ENCODE measurements at places on chromosomes 1 and 21. TPM values are rescaled to one million over a fixed set of nuclear protein-coding genes. Genes with fewer than 3 reads are reported as not detected.

DNA sequence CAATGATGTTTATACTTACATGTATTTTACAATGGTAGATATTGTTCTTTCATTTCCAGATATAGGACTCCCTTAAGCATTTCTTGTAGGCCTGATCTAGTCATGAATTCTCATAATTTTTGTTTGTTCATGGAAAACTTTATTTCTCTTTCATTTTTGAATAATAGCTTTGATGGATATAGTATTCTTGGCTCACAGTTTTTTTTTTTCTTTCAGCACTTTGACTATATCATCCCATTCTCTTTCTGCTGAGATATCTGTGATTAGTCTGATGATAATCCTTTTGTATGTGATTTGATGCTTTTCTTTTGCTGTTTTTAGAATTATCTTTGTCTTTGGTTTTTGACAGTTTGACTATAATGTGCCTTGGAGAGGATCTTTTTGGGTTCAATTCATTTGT is 24.1 kb upstream of the CHODL start:
- no peaks in the 10 kb centered on the region for H3K36me3 ChIP-seq
- H3K27me3 ChIP-seq = no peaks in the 10 kb centered on the region
- no peak overlapping the region for H3K27ac ChIP-seq
- no peak overlapping the region for H3K4me3 ChIP-seq
- no peak for DNase-seq
- H3K4me1 ChIP-seq = no peaks in the 10 kb centered on the region

- no peak overlapping the region for H3K27ac ChIP-seq
- no peaks in the 10 kb centered on the region for H3K36me3 ChIP-seq
Measured at GRCh38 chr1:10915594-10915993, 96.9 kb upstream of the TARDBP start.

- no peaks in the 10 kb centered on the region for H3K4me1 ChIP-seq
- no peak overlapping the region for H3K27ac ChIP-seq
- no peak for DNase-seq
- no peak overlapping the region for H3K4me3 ChIP-seq
- no peaks in the 10 kb centered on the region for H3K36me3 ChIP-seq
- H3K27me3 ChIP-seq = no peaks in the 10 kb centered on the region
Measured at GRCh38 chr1:107443027-107443426, 302.2 kb downstream of the NTNG1 start.

Gene MAP3K7CL
- total RNA-seq = 8.2 TPM

- H3K27me3 ChIP-seq = no peaks in the 10 kb centered on the region
- no peak overlapping the region for H3K4me3 ChIP-seq
- H3K4me1 ChIP-seq = peaks cover 7% of the 10 kb centered on the region
- DNase-seq = no peak
- no peak overlapping the region for H3K27ac ChIP-seq
Measured at GRCh38 chr1:77757603-77758002, 2.0 kb downstream of the USP33 start.

GRCh38 chr1:19754482-19754881 is 45.2 kb downstream of the TMCO4 start:
- DNase-seq = peak; percentile 36
- no peaks in the 10 kb centered on the region for H3K36me3 ChIP-seq
- H3K4me3 ChIP-seq = no peak overlapping the region
- no peaks in the 10 kb centered on the region for H3K4me1 ChIP-seq

- 0 out of 2 replicates have a peak, but pooled peaks cover 2% of the 10 kb centered on the region for H3K27me3 ChIP-seq
- H3K4me1 ChIP-seq = no peaks in the 10 kb centered on the region
- DNase-seq = no peak
Measured at GRCh38 chr21:32884062-32884461, 112.5 kb upstream of the PAXBP1 start.

DNA sequence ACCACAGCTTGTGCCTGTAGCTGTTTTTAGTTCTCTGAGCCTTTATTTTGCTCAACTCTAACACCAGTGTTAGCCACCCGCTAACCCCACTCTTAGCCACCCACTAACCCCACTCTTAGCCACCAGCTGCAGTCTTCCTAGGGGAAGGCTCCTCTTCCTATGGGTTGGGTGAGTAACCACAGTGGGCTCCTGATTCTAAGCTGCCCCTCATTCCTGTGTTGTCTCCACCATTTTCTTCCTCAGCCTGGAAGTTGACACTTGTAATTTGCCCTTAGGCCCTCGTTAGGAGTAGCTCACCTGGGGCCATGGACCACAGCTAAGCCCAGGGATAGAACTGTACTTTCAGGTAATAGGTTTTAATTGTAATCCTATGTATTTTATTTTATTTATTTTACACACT is 782.9 kb upstream of the TPTE start:
- no peaks in the 10 kb centered on the region for H3K36me3 ChIP-seq
- H3K4me3 ChIP-seq = no peak overlapping the region
- DNase-seq = no peak

Gene ZBTB48
- 22.5 TPM for total RNA-seq

- no peaks in the 10 kb centered on the region for H3K4me1 ChIP-seq
- H3K36me3 ChIP-seq = no peaks in the 10 kb centered on the region
- H3K4me3 ChIP-seq = no peak overlapping the region
- H3K27ac ChIP-seq = no peak overlapping the region
- no peaks in the 10 kb centered on the region for H3K27me3 ChIP-seq
Measured at GRCh38 chr1:64891448-64891825, 74.9 kb downstream of the JAK1 start.

GRCh38 chr1:5733596-5733995 is 258.6 kb downstream of the NPHP4 start:
- H3K27ac ChIP-seq = no peak overlapping the region
- H3K36me3 ChIP-seq = no peaks in the 10 kb centered on the region
- DNase-seq = peak; percentile 21
- H3K4me3 ChIP-seq = no peak overlapping the region
- H3K4me1 ChIP-seq = peaks cover 24% of the 10 kb centered on the region
- H3K27me3 ChIP-seq = no peaks in the 10 kb centered on the region

Gene DNAJC16
- 17.2 TPM for total RNA-seq

- peak; percentile 57 for DNase-seq
- H3K36me3 ChIP-seq = no peaks in the 10 kb centered on the region
- H3K4me1 ChIP-seq = peaks cover 5% of the 10 kb centered on the region
Measured at GRCh38 chr1:28437924-28438699, 67.7 kb upstream of the RCC1 start.

Gene UTS2
- total RNA-seq = 10.8 TPM

Gene ZNF697
- total RNA-seq = 3.1 TPM

Gene BTBD19
- 0.53 TPM for total RNA-seq

Gene BCAN
- not detected for total RNA-seq

Gene CFHR2
- total RNA-seq = not detected

Gene ARTN
- not detected for total RNA-seq

Gene LAPTM5
- total RNA-seq = 0.14 TPM

Gene RAB42
- total RNA-seq = 2.9 TPM

GRCh38 chr1:13483946-13484345 is 29.9 kb downstream of the LRRC38 start:
- no peaks in the 10 kb centered on the region for H3K27me3 ChIP-seq
- no peaks in the 10 kb centered on the region for H3K4me1 ChIP-seq
- no peak overlapping the region for H3K4me3 ChIP-seq
- no peak overlapping the region for H3K27ac ChIP-seq
- no peak for DNase-seq
- no peaks in the 10 kb centered on the region for H3K36me3 ChIP-seq

GRCh38 chr1:50474859-50475809 is 51.9 kb upstream of the DMRTA2 start:
- no peak overlapping the region for H3K4me3 ChIP-seq
- no peaks in the 10 kb centered on the region for H3K36me3 ChIP-seq
- peaks cover 17% of the 10 kb centered on the region for H3K4me1 ChIP-seq
- no peak for DNase-seq
- H3K27me3 ChIP-seq = no peaks in the 10 kb centered on the region

DNA sequence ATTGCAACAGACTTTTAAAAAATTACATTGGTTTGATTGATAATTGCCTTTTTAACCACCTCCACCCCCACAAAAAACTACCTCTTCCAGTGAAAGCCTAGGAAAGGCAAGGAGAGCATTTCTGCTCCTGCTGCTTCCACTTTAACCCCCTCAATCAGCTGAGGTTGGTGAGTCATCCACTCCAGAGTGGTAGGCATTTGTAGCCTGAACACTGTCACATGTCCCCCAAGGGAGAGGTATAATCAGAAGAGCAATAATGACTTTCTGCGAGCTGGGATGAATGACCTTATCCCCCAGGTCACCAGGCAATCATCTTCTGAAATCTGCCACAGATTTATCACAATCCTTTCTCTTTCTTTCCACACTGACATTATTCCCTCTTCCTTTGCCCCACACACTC is 126.6 kb upstream of the CAMK1G start:
- DNase-seq = no peak
- H3K36me3 ChIP-seq = no peaks in the 10 kb centered on the region
- no peak overlapping the region for H3K27ac ChIP-seq
- no peak overlapping the region for H3K4me3 ChIP-seq
- H3K4me1 ChIP-seq = no peaks in the 10 kb centered on the region

Gene KRTAP20-1
- total RNA-seq = not detected

GRCh38 chr21:34571994-34572393 is 42.9 kb downstream of the RCAN1 start:
- H3K4me3 ChIP-seq = no peak overlapping the region
- H3K27ac ChIP-seq = no peak overlapping the region
- no peaks in the 10 kb centered on the region for H3K27me3 ChIP-seq
- DNase-seq = no peak

Gene HIPK1
- total RNA-seq = 48.2 TPM

DNA sequence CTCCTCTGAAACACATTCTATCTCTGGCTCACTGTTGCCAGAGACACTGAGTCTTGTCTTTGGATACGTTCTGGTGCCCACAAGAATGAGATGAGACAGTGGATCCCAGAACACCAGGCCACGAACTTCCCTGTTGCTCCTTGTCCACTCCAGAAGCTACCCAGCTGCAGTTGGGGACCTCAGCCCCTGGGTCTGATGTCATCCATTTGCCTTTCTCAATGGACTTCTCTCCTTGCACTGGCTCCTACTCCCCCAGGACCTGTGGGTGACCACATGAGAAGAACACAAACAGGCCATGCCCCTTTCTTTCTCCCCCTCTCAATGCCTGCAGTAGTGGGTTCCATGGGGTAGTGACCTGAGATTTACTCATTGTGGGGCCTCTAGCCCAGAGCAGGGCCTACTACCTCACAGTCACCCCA is 5.9 kb downstream of the NBPF1 start:
- DNase-seq = no peak
- H3K27me3 ChIP-seq = no peaks in the 10 kb centered on the region
- peaks cover 10% of the 10 kb centered on the region for H3K4me1 ChIP-seq
- no peak overlapping the region for H3K27ac ChIP-seq

- peaks cover 12% of the 10 kb centered on the region for H3K4me1 ChIP-seq
- H3K27me3 ChIP-seq = no peaks in the 10 kb centered on the region
- H3K4me3 ChIP-seq = peak overlapping the region; percentile 90
- peak overlapping the region; percentile 85 for H3K27ac ChIP-seq
- peak; percentile 46 for DNase-seq
Measured at GRCh38 chr21:43865540-43866259, 677 bp downstream of the AGPAT3 start.

GRCh38 chr21:16079830-16080229 is 350.0 kb downstream of the USP25 start:
- H3K4me3 ChIP-seq = no peak overlapping the region
- DNase-seq = no peak
- no peak overlapping the region for H3K27ac ChIP-seq
- no peaks in the 10 kb centered on the region for H3K27me3 ChIP-seq
- no peaks in the 10 kb centered on the region for H3K36me3 ChIP-seq

Gene TNFRSF18
- not detected for total RNA-seq

Gene SMIM1
- 9.4 TPM for total RNA-seq

GRCh38 chr1:227736814-227737432 is 1.7 kb downstream of the SNAP47 start:
- no peak for DNase-seq
- peaks cover 3% of the 10 kb centered on the region for H3K36me3 ChIP-seq
- H3K27ac ChIP-seq = no peak overlapping the region
- no peak overlapping the region for H3K4me3 ChIP-seq
- no peaks in the 10 kb centered on the region for H3K27me3 ChIP-seq
- H3K4me1 ChIP-seq = no peaks in the 10 kb centered on the region

Gene GPR161
- 38.2 TPM for total RNA-seq

- no peak overlapping the region for H3K27ac ChIP-seq
- H3K4me1 ChIP-seq = no peaks in the 10 kb centered on the region
- no peak overlapping the region for H3K4me3 ChIP-seq
- DNase-seq = peak; percentile 79
Measured at GRCh38 chr1:36369061-36369861, 16.5 kb downstream of the STK40 start.

- no peaks in the 10 kb centered on the region for H3K36me3 ChIP-seq
- no peak overlapping the region for H3K4me3 ChIP-seq
- no peaks in the 10 kb centered on the region for H3K4me1 ChIP-seq
- H3K27me3 ChIP-seq = no peaks in the 10 kb centered on the region
Measured at GRCh38 chr1:246158131-246158530, 348.9 kb downstream of the SMYD3 start.

GRCh38 chr1:150619576-150620509 is 9.6 kb downstream of the ENSA start:
- H3K27ac ChIP-seq = no peak overlapping the region
- 0 out of 2 replicates have a peak, but pooled peaks cover 4% of the 10 kb centered on the region for H3K4me1 ChIP-seq
- DNase-seq = no peak
- peaks cover 4% of the 10 kb centered on the region for H3K36me3 ChIP-seq
- no peak overlapping the region for H3K4me3 ChIP-seq
- no peaks in the 10 kb centered on the region for H3K27me3 ChIP-seq

GRCh38 chr1:4689271-4689935 is 35.0 kb downstream of the AJAP1 start:
- H3K4me1 ChIP-seq = no peaks in the 10 kb centered on the region
- no peaks in the 10 kb centered on the region for H3K36me3 ChIP-seq
- H3K27ac ChIP-seq = no peak overlapping the region
- DNase-seq = no peak

Gene SNX27
- total RNA-seq = 47.2 TPM

Gene WDR64
- not detected for total RNA-seq

DNA sequence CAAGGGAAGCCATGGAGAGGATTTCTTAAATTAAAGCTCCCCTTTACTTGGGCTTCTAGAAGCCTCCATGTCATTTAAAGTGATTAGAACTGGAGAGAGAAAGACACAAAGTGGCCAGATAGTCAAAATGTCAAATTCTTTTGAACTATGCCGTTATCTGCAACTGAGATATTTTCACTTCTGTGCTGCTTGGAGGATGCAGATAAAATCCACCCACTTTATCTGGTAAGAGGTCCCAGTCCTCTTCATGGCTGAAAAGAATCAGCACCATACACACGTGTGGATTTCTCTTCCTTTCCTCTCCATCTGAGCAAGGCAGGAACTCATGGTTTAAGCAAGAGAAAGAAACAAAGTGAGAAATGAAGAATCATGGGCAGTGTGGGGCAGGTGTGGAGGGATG is 276.9 kb upstream of the RUNX1 start:
- H3K27me3 ChIP-seq = no peaks in the 10 kb centered on the region
- H3K36me3 ChIP-seq = no peaks in the 10 kb centered on the region
- H3K4me3 ChIP-seq = no peak overlapping the region
- DNase-seq = no peak
- no peaks in the 10 kb centered on the region for H3K4me1 ChIP-seq
- H3K27ac ChIP-seq = no peak overlapping the region

DNA sequence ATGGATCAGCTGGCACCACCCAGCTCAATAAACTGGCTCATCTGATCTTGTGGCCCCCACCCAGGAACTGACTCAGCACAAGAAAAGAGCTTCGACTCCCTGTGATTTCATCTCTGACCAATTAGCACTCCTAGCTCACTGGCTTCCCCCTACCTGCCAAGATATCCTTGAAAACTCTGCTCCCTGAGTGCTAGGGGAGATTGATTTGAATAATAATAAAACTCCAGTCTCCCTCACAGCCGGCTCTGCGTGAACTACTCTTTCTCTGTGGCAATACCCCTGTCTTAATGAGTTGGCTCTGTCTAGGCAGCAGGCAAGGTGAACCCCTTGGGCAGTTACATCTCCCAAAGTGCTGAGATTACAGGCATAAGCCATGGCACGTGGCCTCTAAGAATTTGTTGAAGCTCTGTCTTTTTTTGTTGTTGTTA is 11.8 kb upstream of the RHBDL2 start:
- H3K36me3 ChIP-seq = no peaks in the 10 kb centered on the region
- peak overlapping the region; percentile 57 for H3K27ac ChIP-seq
- DNase-seq = no peak
- peaks cover 6% of the 10 kb centered on the region for H3K4me1 ChIP-seq
- H3K27me3 ChIP-seq = no peaks in the 10 kb centered on the region
- no peak overlapping the region for H3K4me3 ChIP-seq

Gene CRYZ
- 51.9 TPM for total RNA-seq
